ENCODE measurements at places on chromosomes 12 and 14. TPM values are rescaled to one million over a fixed set of nuclear protein-coding genes. Genes with fewer than 3 reads are reported as not detected.

GRCh38 chr14:34826661-34827060, 48.5 kb downstream of the BAZ1A start:
- DNase-seq, result no peak

DNA sequence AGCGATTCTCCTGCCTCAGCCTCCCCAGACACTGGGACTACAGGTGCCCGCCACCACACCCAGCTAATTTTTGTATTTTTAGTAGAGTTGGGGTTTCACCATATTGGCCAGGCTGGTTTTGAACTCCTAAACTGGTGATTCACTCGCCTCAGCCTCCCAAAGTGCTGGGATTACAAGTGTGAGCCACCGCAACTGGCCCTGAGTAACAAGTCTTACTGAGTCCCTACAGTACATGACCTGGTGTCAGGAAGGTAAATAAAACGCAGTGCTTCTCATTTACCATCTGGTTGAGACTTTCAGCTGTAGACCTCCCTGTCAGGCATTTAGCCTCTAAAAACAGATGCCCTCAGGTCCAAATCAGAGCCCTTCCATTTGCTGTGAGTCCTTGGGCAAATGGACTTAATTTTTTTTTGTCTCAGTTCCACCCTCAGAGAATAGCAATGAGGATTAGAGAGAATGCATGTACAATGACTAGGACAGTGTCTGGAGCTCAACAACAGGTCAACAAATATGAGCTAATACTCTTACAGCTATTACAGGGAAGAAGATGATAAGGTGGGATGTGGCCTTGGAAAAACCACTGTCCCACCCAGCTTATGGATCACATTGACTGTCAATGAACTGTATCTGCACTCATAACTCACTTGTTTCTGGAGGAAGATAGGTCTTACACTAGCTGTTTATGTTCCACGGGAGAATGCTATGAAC, 70.5 kb downstream of the PHLDA1 start:
- no peak for DNase-seq

DNA sequence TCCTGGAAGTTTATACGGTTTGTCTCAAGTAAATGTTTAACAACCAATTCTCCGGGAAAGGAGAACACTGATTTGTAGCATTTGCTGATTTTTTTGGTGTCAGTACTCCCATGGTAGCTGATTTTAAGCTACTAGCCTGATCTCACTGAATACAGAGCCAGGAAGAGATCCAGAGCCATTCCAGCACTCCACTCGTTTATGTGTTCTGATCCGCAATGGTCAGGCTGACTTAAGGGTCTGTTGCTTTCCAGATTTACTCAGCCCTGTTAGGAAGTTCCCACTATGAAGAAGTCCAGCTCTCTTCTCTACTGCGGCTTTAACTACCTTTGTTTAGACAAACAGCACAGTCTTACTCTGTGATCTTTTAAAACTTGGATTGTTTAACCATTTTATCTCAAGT, 38.0 kb upstream of the NID2 start:
- DNase-seq, result no peak

- DNase-seq, result no peak
Observed at GRCh38 chr12:131528144-131528543, 182.7 kb upstream of the SFSWAP start.

GRCh38 chr12:94725375-94726168, 75.2 kb upstream of the TMCC3 start:
- peak; percentile 20 for DNase-seq

- DNase-seq, result no peak
Observed at GRCh38 chr12:4144676-4145075, 128.9 kb upstream of the CCND2 start.

DNA sequence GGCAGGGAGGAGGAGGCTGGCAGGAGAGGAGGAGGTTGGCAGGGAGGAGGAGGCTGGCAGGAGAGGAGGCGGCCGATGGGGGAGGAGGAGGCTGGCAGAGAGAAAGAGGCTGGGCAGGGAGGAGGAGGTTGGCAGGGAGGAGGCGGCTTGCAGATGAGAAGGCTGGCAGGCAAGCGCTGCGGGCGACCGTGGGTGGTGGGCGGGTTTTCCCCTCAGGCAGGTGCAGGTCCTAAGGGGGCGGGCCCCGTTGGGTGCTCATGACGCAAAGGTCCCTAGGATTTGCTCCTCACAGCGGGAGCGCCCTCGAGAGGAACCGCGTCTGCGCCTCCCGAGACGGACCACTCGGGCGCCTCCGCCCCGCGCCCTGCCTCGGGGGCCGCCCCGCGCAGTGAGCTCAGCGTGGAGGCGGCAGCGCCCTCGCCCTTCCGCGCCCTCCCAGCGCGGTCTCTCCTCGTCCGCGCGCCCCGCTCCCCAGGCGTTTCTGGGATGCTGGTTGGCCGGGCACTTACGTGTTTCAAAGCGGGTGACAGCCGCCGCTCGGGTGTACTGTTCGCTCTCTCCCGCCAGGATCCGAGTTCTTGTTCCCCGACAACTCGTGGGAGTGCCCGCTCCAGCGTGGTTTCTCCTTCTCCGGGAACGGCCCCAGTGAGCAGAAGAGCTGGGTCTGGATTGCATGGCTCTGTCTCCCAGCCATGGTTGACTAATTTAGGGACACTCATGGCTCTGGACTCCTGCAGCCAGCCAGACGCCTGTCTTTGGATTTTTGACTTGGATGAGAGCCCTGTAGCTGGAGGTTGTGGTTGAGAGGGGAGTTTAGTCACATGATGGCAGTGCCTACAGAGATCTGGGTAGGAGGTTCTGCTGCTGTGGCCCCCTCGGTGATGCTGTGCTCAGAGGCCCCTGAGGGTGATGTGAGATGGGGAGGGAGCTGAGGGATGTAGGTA, 64.1 kb upstream of the PPP4R3A start:
- DNase-seq, result no peak

GRCh38 chr12:124044809-124045321, 71.8 kb downstream of the ZNF664 start:
- DNase-seq, result no peak

- DNase-seq, result no peak
Observed at GRCh38 chr12:5480938-5481303, 49.0 kb downstream of the NTF3 start.

DNA sequence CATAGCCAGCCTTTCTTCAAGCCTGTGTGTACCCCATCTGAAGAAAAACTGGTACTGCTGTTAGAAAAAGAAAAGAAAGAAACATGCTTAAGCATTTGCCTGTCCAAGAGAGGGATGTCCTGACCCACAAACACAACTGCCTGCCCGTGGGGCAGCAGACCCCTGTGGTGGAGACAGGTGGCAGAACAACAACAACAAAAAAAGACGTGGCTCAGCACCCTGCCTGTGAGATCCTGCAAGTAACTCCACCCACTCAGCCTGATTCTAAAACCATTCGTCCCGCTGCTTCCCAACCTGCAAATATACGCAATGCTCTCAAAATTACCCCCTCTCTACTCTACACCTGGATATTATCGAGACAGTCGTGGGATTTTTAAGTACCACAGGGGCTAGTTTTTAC, 64.9 kb upstream of the ZDHHC17 start:
- DNase-seq, result no peak

DNA sequence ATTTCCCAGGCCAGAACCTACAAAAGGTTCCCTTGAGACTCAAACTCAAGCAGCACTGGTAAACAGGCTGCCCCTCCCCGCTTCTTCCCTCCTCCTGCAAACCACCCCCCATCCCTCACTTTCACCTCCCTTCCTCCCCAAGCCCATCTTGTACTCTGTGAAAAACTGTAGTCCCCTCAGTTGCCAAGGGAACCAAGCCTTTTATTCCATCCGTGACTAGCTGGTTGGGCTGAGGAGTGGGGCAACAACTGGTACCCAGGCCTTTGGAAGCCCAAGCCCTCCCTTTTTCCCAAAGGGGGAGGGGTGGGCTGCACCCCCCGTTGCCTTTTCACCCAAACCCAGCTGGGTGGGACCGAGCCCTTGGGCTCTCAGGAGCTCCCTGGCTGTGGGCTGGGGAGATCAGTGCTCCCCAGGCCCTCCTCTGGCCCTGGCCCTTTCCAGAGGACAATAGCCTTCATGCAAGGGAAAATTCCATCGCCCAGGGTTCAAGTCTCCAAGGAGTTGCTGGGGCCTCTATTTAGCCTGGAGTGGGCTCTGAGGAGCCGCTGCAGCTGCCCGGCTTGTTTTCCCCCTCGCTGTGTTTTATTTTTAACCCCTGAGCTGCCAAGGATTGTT, 61.9 kb downstream of the ZFP36L1 start:
- DNase-seq, result no peak

GRCh38 chr14:30272848-30273832, 285.8 kb upstream of the G2E3 start:
- no peak for DNase-seq

DNA sequence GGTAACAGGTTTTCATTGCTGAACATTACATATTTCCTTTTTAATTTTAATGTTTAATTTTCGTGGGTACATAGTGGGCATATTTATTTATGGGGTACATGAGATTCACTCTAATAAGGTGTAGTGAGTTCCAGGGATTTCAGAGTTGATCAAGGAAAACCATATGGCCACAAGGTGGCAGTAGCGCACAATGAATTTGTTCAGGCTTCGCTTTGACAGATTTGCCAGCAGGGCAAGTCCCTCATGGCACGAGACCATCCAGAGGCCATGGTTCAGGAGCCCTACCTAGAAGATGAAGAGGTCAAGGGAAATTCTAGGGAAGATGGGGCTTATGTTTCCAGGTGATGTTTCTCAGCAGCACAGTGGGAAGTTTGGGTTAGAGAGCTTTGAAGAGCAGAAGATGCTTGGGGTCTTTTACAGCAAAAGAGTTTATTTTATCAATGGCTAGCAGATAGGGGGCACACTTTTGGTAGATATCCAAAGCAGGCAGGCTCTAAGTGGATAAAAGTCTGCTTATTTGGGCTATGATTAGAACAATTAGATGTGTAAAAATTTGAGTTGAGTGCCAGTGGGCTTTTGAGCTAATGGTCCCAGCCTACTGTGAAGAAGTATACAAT, 1004.4 kb downstream of the AACS start:
- DNase-seq, result no peak

DNA sequence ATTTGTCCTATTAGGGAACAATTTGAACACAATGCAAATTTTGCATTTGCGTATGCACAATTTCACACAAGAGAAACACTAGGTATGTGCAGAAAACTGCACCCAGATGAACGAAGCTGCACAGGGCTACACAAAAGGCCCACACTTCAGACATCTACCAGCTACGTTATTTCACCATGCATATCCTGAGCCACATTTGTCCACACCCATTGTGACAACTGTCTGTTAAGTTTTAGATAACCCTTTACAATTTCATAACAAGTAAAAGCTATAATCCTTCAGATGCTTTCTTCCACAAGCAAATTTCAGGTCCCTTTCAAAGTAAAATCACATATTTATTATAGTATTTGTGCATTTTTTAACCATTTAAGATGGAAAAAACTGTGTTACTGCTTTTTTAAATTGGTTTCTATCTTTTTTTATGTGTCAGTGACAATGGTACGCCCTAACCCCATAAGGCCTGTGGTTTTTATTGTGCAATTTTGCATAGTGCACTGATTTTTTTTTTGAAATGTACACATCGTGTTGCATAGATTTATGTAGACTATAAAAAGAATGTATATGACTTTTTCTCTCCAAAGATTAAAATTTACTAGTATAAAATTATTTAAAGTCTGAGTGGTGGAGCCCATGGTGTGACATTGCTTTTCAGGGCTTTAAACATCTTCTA, 87.8 kb upstream of the BTG1 start:
- no peak for DNase-seq

GRCh38 chr12:119546340-119546739, 47.2 kb upstream of the TMEM233 start:
- DNase-seq, result no peak

DNA sequence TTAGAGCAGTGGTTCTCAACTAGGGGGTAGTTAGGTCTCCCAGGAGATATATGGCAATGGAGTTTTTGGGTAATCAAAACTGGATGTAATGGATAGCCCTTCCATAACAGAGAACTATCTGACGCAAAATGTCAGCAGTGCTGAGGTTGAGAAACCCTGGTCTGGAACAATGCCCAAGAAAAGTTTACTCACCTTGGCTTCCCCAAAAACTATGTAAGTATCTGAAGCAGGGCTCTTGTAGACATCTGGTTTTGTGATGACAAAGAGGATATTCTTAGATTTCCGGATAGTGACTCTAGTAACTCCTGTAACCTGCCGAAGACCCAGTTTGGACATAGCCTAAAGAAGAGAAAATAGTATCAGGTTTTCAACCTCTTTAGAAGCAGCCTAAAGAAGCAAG, 11.8 kb downstream of the NACA start:
- DNase-seq, result no peak

- no peak for DNase-seq
Observed at GRCh38 chr14:59333235-59333634, 131.9 kb downstream of the GPR135 start.

- no peak for DNase-seq
Observed at GRCh38 chr14:24960816-24961215, 89.1 kb downstream of the STXBP6 start.

DNA sequence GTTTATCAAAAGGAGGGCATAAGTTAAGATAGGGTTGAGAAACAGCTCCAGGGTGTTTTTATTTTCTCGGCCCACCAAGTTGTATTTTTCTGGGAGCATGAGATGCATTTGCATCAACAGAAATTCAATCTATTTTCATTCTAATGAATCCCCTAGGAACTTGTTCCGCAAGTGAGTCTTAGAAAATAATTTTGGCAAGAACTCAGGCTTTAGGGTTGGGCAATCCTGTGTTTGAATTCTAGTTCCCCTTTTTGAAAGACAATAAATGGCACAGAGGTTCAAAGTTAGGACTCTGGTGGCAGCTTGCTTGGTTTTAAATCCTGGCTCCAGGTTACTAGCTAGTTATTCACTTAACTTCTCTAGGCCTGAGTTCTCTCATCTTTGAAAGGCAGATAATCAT, 23.7 kb downstream of the SLC5A8 start:
- DNase-seq, result no peak

- no peak for DNase-seq
Observed at GRCh38 chr14:84520711-84521338, 1009.1 kb upstream of the FLRT2 start.

DNA sequence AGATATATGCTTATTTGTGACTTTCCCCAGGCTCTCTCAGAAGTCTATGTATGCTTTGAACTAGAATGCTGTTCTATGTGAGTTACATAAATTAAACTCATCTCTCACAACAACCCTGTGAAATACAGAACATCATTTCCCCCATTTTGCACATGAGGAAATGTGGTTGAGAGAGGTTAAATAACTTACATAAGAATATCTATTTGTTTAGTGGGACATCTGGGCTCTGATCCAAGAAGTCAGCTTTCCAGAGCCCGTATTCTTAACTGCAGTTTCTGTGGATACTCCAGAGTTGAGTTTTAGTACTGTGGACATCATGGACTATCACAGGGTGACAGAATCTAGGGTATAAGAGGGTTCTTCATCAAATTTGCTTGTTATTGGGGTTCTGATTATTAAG, 242.5 kb upstream of the ARHGAP5 start:
- no peak for DNase-seq

DNA sequence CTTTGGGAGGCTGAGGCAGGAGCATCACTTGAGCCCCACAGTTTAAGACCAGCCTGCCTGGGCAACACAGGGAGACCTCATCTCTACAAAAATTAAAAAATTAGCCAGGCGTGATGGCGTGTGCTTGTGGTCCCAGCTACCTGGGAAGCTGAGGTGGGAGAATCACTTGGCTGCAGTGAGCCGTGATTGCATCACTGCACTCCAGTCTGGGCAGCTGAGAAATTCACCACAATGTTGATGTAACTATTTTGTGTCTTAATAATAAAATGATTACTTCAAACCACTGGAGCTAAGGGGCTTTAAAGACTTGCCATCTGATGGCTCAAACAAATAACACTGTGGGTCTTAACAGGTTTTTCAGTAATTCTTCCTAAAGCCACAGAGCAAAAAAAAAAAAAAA, 10.8 kb downstream of the ERH start:
- no peak for DNase-seq

The SERPINA10 gene
- total RNA-seq, result not detected

The MYH6 gene
- 98.1 TPM for total RNA-seq

The GPRC5A gene
- total RNA-seq, result 0.49 TPM

The RAD9B gene
- total RNA-seq, result 0.33 TPM

The TMTC2 gene
- total RNA-seq, result 2.2 TPM

The KCNH3 gene
- not detected for total RNA-seq

Measured in gastrocnemius medialis (tissue), 4 donors.